ENCODE measurements at places on chromosomes 2 and 18.

GRCh38 chr18:8962855-8963635, 139.5 kb upstream of the NDUFV2 start:
- no peak for DNase-seq

- no peak for DNase-seq
These were observed 107.2 kb upstream of the UGP2 start for GRCh38 chr2:63734510-63734909.

DNA sequence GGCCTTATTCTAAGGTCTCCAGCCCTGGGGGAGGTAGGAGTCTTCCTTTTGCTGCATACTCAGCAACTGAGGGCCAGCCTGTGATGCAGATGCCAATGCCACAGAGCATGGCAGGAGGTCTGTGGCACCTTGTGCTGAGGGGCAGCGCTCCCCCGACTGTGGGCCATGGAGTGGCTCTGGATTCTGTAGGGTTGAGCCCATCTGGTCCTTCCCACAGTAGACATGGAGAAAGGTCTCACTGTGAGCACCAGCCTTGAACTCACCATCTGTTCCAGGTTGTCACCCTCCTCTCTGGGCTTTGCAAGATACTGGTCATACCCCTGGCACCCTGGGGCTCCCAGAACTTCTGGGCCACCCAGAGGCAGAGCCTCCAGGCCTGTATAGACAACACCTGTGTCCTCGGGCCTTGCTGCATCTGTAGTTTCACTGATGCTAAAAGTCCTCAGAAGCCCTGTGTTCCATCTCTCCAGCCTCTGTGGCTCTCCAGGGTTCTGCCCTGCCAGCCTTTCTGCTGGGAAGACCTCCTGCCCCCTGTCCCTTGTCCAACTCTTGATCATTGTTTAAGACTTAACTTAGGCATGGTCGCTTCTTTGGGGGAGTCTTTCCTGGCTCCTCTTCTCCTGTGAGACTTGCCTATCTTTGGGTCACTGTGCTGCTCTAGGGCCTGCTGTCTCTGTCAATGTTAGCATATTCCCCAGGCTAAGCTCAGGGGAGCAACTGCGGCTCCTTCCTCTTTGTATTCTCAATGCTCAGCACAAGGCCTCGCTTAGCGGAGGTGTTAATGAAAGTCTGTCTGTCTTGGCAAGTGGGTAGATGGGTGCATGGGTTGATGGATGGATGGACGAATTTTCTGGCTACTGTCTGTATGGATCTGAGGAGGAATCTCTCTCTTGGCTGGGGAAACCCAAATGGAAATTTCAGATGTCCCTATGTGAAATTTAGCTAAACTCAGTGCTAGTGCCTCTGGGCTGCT, 160.9 kb downstream of the DYSF start:
- DNase-seq = no peak

DNA sequence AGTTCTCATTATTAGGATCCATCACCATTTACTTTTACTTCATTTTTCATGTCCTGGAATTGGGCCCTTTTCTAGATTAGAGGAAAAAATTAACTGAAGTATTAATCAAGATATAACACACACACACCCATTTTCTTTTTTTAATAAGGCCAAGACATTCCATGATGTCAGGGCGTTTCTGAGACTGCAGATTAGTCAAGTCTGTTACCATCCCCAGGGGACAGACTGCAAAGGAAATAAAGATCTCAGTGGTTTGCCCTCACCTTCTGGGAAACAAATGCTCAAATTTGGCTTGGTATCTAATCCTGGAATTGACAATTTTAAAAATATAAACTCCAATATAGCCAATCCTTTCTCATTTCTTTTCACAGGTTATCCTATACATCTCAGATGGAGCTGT, 27.4 kb downstream of the RMP24 start:
- no peak for DNase-seq

DNA sequence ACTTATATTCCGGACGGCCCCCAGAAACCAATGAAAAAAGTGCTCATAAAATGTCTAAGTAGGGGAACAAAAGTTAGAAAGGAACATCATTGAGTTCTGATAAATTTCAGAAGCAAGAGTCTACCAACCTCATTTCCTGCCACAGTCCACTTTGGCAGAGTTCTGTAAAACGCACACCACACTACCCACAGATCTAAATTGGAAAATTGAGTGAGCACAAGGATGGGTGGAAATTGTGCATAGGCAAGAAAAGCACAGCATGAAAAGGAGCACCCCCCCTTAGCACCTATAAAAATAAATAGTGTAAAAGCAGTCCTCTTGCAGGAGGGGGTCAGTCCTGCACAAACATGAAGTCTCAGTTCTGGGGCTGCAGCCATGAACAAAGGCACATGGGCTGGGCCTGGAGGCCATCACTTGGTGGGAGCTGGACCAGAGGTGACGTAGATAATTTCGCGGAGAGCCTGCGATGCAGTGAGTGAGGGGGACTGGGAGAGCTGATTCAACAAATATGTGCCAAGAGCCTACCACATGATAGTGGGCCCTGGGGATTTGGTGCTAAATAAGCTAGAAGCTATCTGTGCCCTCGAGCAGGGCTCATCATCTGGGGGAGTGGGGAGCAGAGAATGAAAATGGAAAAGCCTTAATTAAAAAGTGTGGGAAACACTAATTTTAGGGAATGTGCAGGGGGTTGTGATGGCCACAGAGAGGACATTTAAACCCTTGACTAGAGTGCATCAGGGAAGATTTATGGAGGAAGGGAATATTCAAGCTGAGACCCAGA, 48.9 kb upstream of the SPP2 start:
- no peak for DNase-seq

DNA sequence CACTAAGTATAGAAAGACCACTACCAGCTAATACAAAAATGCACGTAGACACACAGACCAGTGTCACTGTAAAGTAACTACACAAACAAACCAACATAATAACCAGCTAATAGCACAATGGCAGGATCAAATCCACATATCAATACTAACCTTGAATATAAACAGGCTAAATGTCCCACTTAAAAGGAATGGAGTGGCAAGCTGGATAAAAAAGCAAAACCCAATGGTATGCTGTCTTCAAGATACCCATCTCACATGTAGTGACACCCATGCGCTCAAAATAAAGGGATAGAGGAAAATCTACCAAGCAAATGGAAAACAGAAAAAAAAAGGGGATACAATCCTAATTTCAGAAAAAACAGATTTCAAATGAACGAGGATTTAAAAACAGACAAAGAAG, 41.8 kb downstream of the CPS1 start:
- DNase-seq = no peak

GRCh38 chr18:13381944-13382365, 163.4 kb downstream of the LDLRAD4 start:
- DNase-seq = no peak

- no peak for DNase-seq
These were observed 15.3 kb downstream of the BUB1 start for GRCh38 chr2:110662560-110662959.

Data from HCEC 1CT (cell line).